ENCODE measurements at places on chromosomes 4 and X.

DNA sequence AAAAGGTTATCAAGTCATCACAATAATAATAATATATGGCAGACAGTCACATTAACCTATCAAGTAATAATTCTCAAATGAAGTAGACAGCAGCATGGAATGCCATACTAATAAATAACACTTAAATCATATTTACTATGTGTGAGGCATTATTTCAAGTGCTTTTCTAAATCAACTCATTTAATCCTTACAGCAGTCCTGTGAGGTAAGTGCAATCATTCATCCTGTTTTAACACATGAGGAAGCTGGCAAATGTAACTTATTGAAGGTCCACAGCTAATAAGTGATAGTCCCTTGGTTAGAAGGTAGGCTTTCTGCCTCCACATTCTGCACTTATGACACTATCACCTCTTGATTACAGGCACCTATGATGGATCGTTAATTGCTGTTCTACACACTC is 24.5 kb downstream of the GABRA4 start:
- no peak for DNase-seq

DNA sequence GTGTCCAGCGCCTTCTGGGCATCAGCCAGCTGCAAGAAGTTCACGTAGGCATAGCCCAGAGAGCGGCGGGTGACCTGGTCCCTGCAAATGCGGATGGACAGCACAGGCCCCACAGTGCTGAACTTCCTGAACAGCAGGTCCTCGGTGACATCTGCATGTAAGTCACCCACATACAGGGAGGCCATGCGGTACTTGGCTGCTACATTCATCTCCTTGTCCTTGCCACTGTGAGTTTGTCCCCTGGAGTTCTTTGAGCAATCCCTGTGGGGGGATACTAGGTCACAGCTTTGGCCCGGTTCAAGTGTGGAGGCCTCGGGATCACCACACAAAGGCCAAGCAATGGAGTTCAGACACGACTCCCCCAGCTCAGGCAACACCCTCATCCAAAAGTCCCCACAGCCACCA is 776 bp downstream of the PABPC4L start:
- no peak for DNase-seq

GRCh38 chrX:139924696-139925095 is 8.2 kb downstream of the ATP11C start:
- DNase-seq = no peak

- no peak for DNase-seq
Measured at GRCh38 chr4:90159193-90159592, 32.0 kb downstream of the CCSER1 start.

- DNase-seq = no peak
Measured at GRCh38 chr4:144582975-144583374, 63.0 kb upstream of the HHIP start.

DNA sequence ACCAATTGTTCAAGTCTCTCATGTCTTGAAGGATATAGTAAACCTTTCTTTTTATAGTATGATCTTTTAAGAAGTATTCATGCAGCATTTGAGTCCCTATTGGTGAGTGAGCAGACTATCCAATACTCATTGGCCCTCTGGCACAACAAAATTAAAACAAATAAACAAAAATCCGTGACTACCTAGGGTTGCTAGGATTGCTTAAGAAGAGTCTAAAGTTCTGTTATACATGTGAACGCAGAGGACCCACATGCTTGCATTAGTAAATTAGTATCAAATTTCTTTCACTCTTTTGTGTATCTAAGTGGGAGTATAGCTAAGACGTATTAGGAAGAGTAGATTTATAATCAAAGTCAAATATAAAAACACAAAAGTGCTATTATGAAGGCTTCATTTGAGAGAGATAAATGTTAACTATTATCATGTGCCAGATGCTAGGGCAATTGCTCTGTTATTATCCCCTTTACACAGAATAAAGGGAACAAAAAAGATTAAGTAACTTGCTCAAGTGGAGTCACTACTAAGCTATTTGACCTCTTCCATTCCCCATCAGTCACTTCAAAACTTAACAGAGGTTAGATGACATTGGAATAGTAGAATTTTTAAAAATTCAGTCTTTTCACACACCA is 29.2 kb upstream of the LARP1B start:
- DNase-seq = no peak

DNA sequence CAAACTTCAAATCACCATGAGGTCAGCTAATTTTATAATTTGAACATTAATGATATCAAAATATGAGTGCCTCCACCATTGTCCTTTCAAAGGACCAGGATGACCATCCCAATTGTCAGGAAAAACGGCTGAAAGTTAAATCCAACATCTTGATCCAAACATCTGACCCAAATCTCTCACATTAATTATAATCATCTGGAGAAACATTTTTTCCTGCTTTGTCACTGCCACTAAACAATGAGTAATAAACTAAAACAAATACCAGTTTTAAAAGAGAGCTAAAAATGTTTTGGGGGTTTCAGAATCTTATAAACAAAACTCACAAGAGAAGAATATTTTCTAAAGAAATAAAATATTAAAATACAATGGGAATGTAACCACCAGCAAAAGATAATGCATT is 45.7 kb upstream of the NDST4 start:
- DNase-seq = no peak

DNA sequence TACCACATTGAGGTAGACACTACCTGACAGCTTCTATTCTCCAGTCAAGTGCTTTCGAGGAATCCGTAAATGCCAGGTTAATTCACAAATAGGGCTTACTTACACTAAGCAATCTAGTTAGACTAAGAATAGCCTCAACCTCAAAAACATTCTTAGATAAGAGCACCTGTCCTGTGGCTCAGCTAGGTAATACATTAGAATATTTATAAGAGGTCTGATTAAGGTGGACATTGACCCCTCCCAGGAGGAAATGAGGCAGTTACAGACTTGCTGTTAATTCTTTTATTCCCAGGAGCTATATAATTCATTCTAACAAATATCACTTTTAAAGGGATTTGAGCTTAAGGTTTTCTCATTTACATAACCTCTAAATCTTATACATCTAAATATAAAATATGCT is 758.1 kb downstream of the GRID2 start:
- no peak for DNase-seq

GRCh38 chrX:54045563-54046228 is 1.4 kb upstream of the PHF8 start:
- no peak for DNase-seq

GRCh38 chr4:137957806-137958205 is 284.3 kb downstream of the SLC7A11 start:
- DNase-seq = no peak

DNA sequence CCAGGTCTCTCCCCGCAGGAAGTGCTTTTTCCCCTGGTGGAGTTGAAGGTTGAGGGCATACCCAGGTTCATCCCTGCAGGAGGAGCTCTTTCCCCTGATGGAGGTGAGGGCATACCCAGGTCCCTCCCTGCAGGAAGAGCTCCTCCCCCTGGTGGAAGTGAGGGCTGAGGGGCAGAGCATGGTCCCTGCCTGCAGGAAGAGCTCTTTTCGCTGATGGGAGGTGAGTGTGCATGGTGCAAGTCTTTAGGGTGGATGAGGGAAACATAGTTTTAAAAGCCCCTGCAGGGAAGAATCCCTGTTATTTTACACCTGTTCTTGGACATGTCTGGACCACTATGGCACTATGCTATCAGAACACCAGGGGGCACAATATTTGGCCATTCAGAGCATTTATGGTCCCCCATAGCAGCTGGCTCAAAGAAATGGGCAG is 43.7 kb upstream of the PUDP start:
- no peak for DNase-seq

GRCh38 chr4:174225349-174226049 is 58.0 kb downstream of the FBXO8 start:
- DNase-seq = no peak

- no peak for DNase-seq
Measured at GRCh38 chr4:64079316-64079715, 329.9 kb downstream of the TECRL start.

- no peak for DNase-seq
Measured at GRCh38 chrX:120749141-120749846, 119.4 kb upstream of the C1GALT1C1 start.

DNA sequence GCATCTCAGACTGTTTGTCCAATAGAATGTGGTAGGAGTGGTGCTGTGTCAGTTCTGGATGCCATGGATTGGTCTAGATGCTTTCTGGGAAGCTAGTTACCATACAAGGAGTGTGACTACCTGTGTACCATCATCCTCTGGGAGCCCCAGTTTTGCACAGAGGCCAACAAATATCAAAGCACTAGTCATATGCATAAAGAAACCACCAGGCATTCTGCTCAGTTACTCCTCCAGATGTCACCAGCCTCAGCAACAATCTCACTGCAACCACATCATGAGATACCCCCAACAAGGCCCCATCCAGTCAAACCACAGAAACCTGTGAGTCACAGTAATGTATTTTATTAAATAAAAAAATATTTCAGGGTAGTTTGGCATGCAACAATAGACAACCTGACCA is 435.8 kb upstream of the CPEB2 start:
- no peak for DNase-seq

- no peak for DNase-seq
Measured at GRCh38 chr4:90582087-90582486, 454.9 kb downstream of the CCSER1 start.

- DNase-seq = no peak
Measured at GRCh38 chr4:41645728-41646390, 102.7 kb downstream of the PHOX2B start.

- no peak for DNase-seq
Measured at GRCh38 chr4:3683077-3683743, 83.0 kb upstream of the ADRA2C start.

DNA sequence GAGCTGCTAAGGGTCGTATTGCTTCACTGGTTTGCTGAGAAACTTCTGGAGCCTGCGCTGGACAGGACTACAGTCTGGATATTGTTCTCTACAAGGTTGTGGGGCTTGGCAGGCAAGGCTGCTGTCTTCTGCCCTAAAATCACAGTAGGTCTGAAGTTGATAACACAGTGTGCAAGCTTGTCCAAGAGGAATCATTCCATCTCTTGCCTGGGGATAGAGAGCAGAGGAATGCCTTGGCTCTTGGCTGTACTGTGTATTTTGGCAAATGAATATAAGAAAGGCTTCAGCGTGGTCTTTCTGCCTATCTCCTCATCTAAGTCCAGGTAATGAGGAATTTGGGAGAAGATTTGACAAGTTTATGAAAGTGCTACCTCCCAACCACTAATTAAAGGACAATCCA is 9.4 kb upstream of the RASL11B start:
- no peak for DNase-seq

DNA sequence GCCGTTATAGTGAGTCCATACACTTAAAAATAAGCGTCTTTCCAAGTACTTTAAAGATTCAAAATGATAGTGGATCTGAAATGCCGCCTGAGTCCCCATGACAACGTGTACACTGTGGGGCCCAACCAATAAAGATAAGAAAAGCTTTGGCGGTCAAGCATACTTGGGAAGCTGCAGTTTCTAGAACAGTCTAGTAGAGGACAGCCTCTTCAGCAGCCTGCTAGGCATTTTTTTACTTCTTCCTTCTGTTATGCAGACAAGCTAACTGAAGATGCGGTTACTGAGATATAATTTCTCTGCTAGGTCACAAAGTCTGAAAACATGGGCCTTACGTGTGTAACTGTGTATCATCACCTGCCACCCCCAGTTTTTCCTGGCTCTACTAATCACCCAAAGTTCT is 402 bp upstream of the UPRT start:
- no peak for DNase-seq

GRCh38 chr4:177117256-177117655 is 192.4 kb upstream of the NEIL3 start:
- no peak for DNase-seq

DNA sequence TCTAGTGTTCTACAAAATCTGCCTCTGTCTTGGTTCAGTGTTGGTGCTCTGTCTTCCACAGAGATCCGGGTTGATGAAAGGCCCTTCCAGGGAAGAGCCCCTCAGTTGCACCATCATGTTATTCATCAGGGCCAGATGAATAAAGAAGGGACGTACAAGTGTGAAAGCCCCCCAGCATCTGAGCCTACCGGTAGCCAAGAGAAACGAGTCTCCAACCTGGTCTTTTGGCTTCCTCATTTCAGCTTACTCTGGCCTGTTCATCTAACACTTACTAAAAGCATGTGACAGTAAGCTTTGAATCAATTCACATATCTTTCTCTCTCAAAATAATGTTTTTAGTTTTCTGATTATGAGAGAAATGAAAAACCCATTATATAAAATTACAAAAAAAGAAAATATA is 19.2 kb downstream of the MEPE start:
- DNase-seq = no peak

DNA sequence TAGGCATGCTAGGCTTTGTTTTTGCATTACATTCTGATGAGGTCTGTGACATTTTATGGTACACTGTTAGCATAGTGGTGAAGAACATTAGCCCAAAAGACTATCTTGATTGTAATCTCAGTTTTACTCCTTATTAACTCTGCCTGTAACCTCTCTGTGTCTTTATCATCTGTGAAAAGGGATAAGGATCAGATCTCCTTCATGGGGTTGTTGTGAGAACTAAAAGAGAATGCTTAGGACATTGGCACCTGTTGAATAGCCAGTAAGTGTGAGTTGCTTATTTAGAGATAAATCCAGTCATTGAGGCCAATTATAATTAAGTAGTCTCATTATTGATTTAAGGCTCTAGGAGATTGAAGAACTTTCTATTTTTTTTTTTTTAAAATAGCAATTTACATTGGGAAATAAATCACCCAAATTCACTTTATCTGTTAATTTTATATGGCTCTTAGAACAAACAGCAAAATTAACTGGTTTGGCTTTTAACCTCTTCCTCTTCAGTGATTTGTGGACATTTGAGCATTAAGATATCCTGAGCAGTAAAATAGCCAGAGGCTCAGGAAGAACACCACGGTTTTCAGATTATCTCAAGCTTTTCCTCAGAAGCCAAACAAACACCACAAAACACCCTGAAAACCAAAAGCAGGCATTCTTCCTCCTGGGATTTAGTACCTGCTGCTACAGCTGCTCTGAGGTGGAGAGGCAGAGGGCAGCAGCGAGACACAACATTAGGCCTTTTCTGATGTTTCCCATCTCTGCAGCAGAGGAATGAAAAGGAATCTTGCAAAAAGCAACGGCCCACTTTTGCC is 192.9 kb downstream of the ARHGAP10 start:
- no peak for DNase-seq

DNA sequence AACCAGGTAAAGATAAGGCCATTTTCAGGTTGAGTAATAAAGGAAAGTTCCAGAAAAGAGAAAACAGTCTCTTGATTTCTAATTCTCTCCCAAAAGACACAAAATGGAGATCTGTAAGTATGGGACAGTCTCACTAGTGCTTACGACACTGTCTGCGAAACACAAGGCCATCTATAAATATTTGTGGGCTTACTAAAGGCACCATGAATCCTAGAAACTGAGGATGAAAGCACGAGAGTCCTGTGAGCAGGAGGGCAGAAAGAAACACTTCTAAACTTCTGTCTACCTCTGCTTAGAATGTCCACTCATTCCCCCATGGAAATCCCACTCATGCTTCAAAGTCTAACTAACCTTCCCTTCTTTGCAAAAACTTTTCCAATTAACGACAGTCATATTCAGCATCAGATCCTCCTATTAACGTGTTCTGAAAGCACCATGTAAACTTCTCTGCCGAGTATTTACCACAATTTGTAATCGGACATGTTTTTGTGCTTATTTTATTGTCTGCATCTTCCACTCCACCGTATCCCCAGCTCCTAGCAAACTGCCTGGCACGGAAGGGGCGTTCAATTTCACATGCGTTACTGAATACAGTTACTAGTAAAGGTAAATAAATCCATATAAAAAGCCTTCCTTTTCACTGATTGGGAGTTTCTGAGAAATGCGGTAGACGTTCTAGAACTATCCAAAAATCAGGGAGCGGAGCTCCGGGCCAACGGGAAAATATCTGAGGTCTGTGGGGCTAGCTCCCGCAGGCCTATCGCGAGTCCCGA is 665 bp downstream of the PSMD10 start:
- no peak for DNase-seq

GRCh38 chrX:57044245-57044644 is 48.9 kb upstream of the SPIN3 start:
- DNase-seq = no peak

GRCh38 chr4:147901916-147902315 is 170.0 kb downstream of the ARHGAP10 start:
- DNase-seq = no peak

All from central memory CD4-positive, alpha-beta T cell (primary cell).